ENCODE measurements at places on chromosomes 7 and 10.

- no peak overlapping the region for H3K4me3 ChIP-seq
- no peaks in the 10 kb centered on the region for H3K36me3 ChIP-seq
- H3K27me3 ChIP-seq, result no peaks in the 10 kb centered on the region
- no peaks in the 10 kb centered on the region for H3K4me1 ChIP-seq
- DNase-seq, result no peak
Observed at GRCh38 chr7:52100-52499, 140.3 kb upstream of the FAM20C start.

DNA sequence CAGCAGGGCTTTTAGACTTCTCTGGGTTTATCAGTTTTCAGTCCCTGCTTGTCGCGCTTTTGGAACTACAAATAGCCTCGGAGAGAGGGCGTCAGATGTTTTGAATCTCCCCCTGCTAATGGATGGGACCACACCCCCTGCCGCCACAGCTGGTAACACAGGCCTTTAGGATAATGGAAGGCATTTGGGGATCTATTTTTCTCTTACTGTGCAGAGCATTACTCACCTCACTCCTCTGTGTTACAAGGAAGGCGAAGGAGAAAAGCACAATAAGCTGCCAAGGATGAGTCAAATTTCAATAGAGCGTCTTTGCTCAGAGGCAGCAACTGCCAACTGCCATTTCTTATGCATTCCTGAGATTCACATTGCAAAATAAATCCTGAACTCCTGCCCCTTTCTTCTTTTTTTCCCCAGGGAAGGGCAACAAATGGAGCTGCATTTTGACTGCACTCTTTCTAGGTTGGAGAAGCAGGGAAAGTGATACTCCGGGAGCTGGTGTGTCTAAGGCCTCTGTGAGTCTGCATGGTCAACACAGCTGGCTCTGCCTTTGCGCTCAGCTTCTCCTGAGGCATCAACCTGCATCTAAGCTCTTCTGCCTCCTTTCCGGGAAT lies 31.5 kb upstream of the SMNDC1 start:
- DNase-seq, result no peak
- no peaks in the 10 kb centered on the region for H3K36me3 ChIP-seq
- H3K4me1 ChIP-seq, result no peaks in the 10 kb centered on the region
- no peak overlapping the region for H3K4me3 ChIP-seq
- no peak overlapping the region for H3K27ac ChIP-seq

DNA sequence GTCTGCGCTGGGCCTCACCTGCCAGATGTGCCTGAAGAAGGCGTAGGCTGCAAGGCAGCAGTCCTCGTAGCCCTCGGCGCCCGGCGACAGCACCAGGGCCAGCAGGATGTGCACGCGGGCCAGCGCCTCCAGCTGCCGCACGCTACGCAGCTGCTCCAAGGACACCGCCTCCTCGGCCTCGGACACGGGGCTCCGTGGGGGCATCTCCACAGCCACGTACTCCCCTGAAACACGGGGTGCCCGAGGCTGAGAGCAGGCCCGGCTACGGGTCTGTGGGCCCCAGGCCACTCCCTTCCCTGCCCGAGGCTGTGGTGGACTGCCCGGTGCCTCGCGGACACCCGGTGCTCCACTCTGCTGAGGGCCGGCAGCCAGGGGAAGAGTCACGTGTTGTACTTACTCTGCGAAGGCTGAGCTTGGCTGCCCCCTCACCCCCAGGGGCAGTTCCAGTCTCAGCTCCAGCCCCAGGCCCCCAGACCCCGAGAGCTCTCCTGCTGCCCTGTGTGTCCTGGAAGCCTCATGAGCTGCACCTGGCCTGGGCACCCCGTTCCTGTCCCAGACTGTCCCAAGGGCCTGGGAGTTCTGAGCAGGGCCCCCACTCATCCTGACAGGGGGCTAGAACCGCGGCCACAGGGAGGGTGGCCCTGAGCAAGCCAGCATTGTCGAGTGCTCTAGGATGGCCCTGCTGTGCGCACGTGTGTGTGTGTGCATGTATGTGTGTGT lies 62.8 kb downstream of the CFAP46 start:
- H3K4me3 ChIP-seq, result no peak overlapping the region
- no peaks in the 10 kb centered on the region for H3K36me3 ChIP-seq
- peaks cover 6% of the 10 kb centered on the region for H3K27me3 ChIP-seq
- no peaks in the 10 kb centered on the region for H3K4me1 ChIP-seq
- H3K27ac ChIP-seq, result no peak overlapping the region
- DNase-seq, result no peak

DNA sequence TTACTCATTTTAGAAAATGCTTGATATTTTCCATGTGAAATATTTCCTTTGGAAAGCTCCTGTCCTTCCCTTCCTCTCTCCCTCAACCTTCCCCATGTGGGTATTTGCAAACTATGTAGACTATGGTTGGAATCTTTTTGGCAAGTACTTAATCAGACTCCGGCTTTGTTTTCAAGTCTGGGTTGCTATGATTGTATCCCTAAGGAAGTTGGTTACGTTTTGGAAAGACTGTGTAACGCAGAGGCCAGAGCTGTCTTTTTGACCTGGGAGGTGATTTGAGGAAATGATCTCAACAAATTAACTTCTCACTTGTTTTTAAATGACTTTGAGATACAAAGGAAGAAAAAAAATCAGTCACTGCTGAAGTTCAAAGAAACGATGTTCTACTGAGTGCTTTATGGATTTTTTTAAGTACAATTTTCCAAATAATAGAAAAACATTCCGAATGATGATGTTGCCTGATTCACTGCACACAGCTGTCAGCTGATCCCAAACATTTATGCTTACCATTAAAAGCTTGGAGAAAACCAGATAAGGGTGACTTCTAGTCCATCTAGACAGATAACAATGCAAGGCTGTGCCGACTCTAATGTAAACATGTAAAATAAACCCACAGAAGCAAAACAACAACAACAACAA lies 145.5 kb upstream of the CELF2 start:
- no peak overlapping the region for H3K4me3 ChIP-seq
- H3K4me1 ChIP-seq, result no peaks in the 10 kb centered on the region
- peak; percentile 20 for DNase-seq
- H3K36me3 ChIP-seq, result no peaks in the 10 kb centered on the region
- H3K27me3 ChIP-seq, result no peaks in the 10 kb centered on the region

DNA sequence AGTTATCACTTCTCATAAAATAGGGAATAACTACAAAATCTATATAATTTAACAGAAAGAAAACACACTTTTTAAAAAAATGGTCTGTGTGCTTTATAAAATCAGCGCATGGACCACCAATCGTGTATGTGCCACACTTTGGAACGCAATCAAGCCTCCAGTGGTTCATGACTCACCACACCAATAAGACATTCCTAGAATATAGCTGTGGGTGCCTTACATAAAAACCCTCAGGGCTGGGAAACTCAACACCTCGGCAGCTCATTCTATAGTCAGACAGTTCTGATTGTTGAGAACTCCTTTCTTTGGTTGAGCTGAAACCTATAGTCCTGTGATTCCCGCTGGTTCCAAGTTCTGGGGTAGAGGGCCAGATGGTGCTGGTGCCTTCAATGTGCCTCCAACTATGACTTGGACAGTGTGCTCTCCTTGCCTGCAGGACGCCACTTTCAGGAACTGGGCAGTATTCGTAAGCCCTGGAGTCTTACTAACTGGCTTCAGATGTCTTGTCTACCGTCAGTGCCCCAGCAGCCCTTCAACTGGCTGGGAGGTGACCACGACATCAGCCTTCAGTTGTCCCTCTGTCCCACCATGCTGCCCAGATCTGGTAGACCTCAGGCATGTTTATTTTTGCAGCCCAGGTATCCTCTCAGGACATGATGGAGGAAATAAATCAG lies 135.7 kb upstream of the GDF10 start:
- H3K27ac ChIP-seq, result no peak overlapping the region
- no peaks in the 10 kb centered on the region for H3K36me3 ChIP-seq
- H3K4me1 ChIP-seq, result no peaks in the 10 kb centered on the region
- H3K4me3 ChIP-seq, result no peak overlapping the region
- H3K27me3 ChIP-seq, result no peaks in the 10 kb centered on the region
- no peak for DNase-seq

DNA sequence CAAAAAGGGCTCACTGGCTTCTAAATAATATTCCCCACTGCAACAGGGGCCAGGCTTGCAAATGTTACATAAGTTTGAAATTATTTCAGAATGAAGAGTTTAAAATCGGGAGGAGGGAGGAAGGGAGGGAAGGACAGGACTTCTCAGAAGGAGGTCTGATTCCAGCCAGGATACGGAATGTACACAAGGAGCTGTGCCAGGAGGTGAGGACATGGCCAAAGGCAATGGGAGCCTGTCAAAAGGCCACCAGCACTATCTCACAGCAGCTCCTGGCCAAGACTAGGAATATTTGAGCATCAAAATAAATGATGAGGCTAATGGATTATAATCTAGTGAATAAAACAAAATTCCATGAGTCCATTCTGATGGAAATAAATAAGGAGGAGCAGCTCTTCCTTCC lies 18.6 kb upstream of the DRGX start:
- no peaks in the 10 kb centered on the region for H3K4me1 ChIP-seq
- no peaks in the 10 kb centered on the region for H3K27me3 ChIP-seq
- H3K36me3 ChIP-seq, result no peaks in the 10 kb centered on the region

GRCh38 chr10:21110358-21110757 lies 213.2 kb upstream of the NEBL start:
- DNase-seq, result no peak
- H3K27me3 ChIP-seq, result no peaks in the 10 kb centered on the region
- no peaks in the 10 kb centered on the region for H3K4me1 ChIP-seq
- H3K4me3 ChIP-seq, result no peak overlapping the region

- H3K27ac ChIP-seq, result no peak overlapping the region
- DNase-seq, result no peak
- H3K36me3 ChIP-seq, result no peaks in the 10 kb centered on the region
- no peak overlapping the region for H3K4me3 ChIP-seq
- H3K4me1 ChIP-seq, result no peaks in the 10 kb centered on the region
Observed at GRCh38 chr10:2948127-2948854, 119.1 kb upstream of the PFKP start.

- no peaks in the 10 kb centered on the region for H3K36me3 ChIP-seq
- H3K27ac ChIP-seq, result no peak overlapping the region
- DNase-seq, result peak; percentile 60
- no peaks in the 10 kb centered on the region for H3K27me3 ChIP-seq
Observed at GRCh38 chr7:17234398-17235031, 63.9 kb upstream of the AHR start.

DNA sequence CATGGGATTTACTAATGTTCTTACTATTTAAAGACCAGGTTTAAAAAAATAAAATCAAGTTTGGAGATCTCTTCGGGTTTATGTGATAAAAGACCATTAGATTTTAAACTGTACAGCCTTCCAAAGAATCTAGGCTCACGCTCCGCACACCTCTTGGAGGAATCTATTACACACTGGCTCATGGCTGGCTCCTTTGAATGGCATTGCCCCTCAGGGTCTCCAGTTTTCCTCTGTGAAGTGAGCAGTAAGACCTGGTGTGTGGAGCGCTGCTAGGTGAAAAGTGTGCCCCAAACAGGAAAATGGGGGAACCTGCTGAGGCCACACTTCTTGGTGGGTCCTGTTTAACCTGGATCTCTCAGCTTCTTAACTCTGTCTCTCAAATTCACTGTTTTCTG lies 142.3 kb downstream of the KAT6B start:
- no peak overlapping the region for H3K4me3 ChIP-seq
- peaks cover 2% of the 10 kb centered on the region for H3K4me1 ChIP-seq
- H3K36me3 ChIP-seq, result no peaks in the 10 kb centered on the region
- H3K27ac ChIP-seq, result no peak overlapping the region

- DNase-seq, result no peak
- H3K27me3 ChIP-seq, result no peaks in the 10 kb centered on the region
- H3K4me3 ChIP-seq, result no peak overlapping the region
- no peaks in the 10 kb centered on the region for H3K4me1 ChIP-seq
- no peaks in the 10 kb centered on the region for H3K36me3 ChIP-seq
Observed at GRCh38 chr7:25288556-25289307, 60.4 kb upstream of the NPVF start.

- H3K36me3 ChIP-seq, result no peaks in the 10 kb centered on the region
- DNase-seq, result no peak
- H3K4me1 ChIP-seq, result no peaks in the 10 kb centered on the region
- H3K27ac ChIP-seq, result no peak overlapping the region
- no peaks in the 10 kb centered on the region for H3K27me3 ChIP-seq
Observed at GRCh38 chr10:126066456-126066855, 170.1 kb downstream of the FANK1 start.

- H3K36me3 ChIP-seq, result no peaks in the 10 kb centered on the region
- H3K27ac ChIP-seq, result no peak overlapping the region
- H3K4me1 ChIP-seq, result no peaks in the 10 kb centered on the region
- H3K4me3 ChIP-seq, result no peak overlapping the region
- no peaks in the 10 kb centered on the region for H3K27me3 ChIP-seq
- DNase-seq, result no peak
Observed at GRCh38 chr10:14616955-14617730, 157.6 kb downstream of the FAM107B start.

DNA sequence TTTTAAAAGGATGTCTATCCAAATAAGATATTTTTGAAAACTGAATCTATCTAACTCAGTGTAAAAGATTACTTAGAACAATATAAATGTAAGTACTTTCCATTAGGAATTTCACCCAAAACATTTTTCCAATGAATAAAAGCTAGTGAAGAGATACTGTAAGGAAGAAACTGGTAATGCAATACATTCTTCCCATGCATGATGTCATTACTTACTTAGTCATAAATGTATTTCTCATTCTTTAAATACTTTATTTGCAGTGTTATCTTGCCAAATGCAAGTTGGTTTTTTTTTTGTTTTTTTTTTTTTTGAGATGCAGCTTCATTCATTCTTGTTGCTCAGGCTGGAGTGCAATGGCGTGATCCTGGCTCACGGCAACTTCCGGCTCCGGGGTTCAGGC lies 265.6 kb downstream of the PHF14 start:
- no peak overlapping the region for H3K4me3 ChIP-seq
- H3K27me3 ChIP-seq, result no peaks in the 10 kb centered on the region
- H3K36me3 ChIP-seq, result no peaks in the 10 kb centered on the region
- peaks cover 5% of the 10 kb centered on the region for H3K4me1 ChIP-seq
- H3K27ac ChIP-seq, result no peak overlapping the region

DNA sequence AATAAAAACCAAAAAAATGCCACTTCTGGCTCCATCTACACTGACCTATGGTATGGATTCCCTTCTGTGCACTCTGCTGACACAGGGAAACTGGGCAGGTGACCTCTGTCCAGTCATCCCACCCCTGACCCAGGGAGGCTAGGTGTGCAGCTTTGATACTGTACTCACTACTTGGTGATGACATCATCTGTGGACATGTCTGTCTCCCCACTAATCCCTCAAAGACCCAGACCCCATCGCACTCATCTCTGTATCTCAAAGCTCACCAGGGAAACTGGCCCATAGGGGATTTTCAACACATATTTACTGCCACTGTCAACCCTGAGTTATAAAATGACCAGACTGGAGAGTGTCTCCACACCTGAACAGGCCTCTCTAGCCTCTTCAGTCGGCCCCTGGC lies 10.6 kb downstream of the SGMS1 start:
- no peaks in the 10 kb centered on the region for H3K27me3 ChIP-seq
- DNase-seq, result no peak
- no peaks in the 10 kb centered on the region for H3K36me3 ChIP-seq
- H3K4me3 ChIP-seq, result no peak overlapping the region
- peaks cover 2% of the 10 kb centered on the region for H3K4me1 ChIP-seq

- no peak for DNase-seq
- H3K4me1 ChIP-seq, result no peaks in the 10 kb centered on the region
- H3K27me3 ChIP-seq, result no peaks in the 10 kb centered on the region
- no peaks in the 10 kb centered on the region for H3K36me3 ChIP-seq
Observed at GRCh38 chr7:88432301-88432700, 125.6 kb upstream of the STEAP4 start.
